Stimulated activated CD8-positive, alpha-beta memory T cell treated with anti-CD3 and anti-CD28 coated beads, Interleukin-7, amount 100 ng/mL, for 4 hours (primary cell): ENCODE measurements at places on chromosomes 2 and 18.

DNA sequence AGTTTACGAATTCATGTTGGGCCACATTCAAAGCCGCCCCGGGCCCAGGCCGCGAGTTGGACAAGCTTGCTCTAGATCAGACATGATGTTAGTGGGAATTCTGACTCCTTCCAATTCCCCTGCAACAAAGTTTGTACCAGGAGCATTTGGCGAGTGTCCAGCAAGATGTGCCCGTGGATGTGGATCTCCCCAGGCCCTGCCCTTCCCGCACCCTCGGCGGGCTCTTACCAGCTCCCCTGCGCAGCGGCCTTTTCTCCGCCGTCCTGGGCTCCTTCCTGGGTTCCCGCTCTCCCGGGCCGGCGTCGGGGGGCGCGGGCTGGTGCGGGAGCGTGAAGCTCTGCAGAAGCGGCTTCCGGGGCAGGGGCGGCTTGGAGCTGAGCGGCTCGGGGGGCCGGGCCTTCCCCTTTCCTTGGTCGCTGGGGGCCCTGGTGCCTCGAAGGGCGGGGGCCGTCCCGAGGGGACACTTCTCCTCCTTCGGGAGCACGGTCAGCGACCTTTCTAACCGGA, 90.8 kb upstream of the MGAT4A start:
- no peak for DNase-seq

DNA sequence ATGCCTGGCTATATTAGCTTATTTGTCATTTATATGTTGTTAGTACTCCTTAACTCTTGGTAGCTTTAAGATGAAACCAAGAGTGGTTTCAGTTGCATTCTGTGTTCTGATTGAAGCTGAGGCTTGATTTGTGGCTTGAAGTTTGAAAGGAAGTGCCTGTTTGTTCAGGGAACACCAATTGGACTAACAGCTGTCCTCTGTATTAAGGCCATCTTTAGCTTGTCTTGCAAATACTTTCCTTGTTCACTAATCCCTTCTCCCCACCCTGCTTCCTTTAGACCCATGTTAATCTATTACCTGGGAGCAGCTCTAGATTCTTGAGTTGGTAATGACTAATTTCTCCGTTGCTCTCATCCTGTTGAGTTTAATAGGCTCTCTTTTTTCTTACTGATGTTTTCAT, 13.4 kb downstream of the ITGA6 start:
- DNase-seq = no peak

DNA sequence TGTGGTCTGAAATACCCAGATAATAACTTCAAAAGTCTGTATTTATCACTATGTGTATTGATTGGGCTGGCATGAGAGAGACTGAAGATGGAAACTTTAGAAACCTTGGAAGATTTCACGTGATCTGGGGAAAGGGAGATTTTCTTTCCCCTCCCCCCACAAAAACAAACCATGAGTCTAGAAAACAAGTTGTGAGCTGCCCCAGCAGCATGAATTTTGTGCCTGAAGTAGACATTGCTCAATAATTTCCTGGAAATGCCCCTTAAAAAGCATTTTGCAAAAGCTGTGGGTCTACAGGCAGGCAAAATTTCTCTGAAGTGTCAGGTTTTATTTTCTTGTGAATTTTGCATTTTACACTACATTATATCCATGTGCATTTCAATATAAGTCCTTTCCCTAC, 101.8 kb downstream of the ETAA1 start:
- DNase-seq = no peak

DNA sequence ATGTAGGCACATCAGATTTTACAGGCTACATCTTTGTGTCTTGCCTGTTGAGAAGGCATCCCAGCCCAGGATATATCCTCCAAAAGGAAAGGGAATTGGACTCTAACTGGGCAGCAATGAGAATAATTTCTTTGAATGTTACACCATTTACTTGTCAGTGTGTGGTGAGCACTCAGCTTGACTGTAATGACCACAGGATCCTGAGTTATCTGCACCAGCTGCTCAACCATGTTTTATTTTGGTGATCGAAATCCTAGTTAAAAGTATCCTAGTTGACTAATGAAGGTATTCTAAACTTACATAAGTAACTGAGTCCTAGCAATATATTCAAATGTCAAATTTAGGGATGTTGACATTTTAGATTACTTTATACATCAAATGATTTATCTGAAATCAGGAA, 123.0 kb downstream of the MYO3B start:
- DNase-seq = no peak

DNA sequence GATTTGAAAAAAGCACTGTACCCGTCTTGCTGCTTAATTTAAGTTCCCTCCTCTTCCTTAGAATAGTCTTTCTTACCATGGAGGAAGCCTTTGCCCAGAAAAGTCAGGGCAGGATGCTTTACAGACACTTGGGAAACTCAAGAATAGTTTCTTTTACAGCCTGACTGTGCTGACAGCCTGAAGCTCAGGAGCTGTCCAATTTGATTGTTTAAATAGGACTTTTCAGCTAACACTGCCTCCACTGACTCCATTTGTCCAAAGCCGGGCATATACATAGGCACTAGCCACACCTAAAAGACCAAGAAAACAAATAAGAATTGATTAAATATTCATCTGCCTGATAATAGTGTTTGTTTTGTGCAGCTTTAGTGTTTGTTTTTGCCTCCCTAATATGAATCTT, 110.9 kb upstream of the L3MBTL4 start:
- no peak for DNase-seq

- DNase-seq = no peak
Measured at GRCh38 chr18:9683418-9684396, 24.4 kb upstream of the RAB31 start.
